ENCODE measurements at places on chromosomes 5 and 9.

- no peak for DNase-seq
These were observed 5.3 kb upstream of the BICD2 start for GRCh38 chr9:92769990-92770359.

GRCh38 chr5:17339841-17340240 lies 122.4 kb downstream of the BASP1 start:
- DNase-seq: no peak

GRCh38 chr9:100884518-100884917 lies 144.0 kb upstream of the PLPPR1 start:
- DNase-seq: no peak

GRCh38 chr5:116303810-116304209 lies 219.0 kb downstream of the COMMD10 start:
- DNase-seq: no peak

GRCh38 chr9:84615544-84615943 lies 54.0 kb upstream of the NTRK2 start:
- no peak for DNase-seq

DNA sequence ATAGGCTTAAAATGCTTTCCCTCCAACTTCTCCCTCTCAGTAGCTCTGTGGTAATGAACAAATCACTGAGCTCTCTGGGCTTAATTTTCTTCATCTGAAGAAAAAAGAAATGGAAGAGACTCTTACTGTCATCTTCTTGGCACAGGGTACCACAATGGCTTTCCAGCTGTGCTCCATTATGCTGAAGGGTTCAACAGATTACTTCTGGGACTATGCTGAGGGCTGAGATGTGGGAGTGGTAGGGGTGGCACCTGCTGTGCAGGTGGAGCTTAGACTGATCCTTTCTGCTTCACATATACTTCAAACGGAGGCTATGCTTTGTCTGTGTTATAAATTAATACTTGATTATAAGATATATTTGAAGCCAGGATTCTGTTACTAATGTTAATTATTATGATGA lies 840.2 kb upstream of the C9orf72 start:
- DNase-seq: no peak

GRCh38 chr9:99002706-99003105 lies 59.0 kb downstream of the COL15A1 start:
- DNase-seq: no peak

- DNase-seq: no peak
These were observed 243.0 kb upstream of the PTPRD start for GRCh38 chr9:10855847-10856246.

DNA sequence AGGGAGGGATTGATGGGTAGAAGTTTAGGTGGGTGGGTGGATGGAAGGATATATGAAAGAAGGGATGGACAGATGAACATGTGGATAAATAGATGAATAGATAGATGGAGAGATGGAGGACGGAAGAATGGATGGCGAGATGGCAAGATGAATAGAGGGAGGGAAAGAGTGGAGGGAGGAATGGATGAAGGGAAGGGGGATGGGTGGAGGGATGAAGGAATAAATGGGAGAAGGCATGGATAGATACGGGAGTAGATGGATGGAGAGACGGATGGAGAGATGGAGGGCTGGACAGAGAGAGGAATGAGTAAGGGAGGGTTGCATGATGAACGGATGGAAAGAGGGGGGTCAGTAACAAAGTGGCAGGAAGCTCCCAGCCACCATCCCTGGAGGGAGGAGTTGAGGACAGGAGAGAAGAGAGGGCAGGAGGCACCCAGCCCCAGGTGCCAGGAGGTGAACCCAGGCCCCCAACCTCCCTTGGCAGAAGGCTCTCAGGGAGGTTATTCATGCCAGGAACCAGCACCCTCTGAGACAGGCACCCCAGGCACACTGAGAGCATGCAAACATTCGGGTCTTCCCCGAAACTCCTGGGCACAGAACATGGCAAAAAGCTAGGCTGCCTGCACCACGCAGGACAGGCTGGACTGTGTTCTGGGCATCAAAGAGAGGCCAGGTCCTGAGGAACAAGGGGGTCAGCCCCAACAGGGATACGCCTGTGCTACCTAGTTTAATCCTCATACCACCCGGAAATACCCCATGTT lies 9.1 kb downstream of the SARDH start:
- DNase-seq: peak; percentile 41

DNA sequence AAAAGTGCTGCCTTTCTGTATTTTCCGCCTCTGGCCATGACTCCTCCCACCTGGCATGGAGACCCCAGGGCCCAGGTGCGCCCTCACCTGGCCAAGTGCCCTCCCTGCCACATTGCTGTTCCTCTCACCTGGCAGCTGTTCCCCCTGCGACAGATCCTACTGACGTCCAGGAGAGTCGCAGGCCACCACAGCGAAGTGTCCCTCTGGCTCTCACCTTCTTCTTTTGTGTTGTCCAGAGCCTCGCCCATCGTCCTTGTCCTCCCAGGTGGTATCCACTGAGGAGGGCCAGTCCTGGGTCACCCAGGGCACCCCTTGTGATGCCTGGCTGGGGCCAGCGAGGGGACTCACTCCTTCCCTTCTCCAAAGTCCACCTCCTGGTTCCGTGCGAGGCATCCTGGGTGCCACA lies 2.6 kb downstream of the NKD2 start:
- DNase-seq: peak; percentile 91

GRCh38 chr5:77971776-77972468 lies 195.8 kb upstream of the TBCA start:
- no peak for DNase-seq

Measured in osteoblast (primary cell).